ENCODE measurements at places on chromosomes 11 and 22.
A peak's percentile ranks its signal among the peaks of the same experiment; 100 is the strongest.

DNA sequence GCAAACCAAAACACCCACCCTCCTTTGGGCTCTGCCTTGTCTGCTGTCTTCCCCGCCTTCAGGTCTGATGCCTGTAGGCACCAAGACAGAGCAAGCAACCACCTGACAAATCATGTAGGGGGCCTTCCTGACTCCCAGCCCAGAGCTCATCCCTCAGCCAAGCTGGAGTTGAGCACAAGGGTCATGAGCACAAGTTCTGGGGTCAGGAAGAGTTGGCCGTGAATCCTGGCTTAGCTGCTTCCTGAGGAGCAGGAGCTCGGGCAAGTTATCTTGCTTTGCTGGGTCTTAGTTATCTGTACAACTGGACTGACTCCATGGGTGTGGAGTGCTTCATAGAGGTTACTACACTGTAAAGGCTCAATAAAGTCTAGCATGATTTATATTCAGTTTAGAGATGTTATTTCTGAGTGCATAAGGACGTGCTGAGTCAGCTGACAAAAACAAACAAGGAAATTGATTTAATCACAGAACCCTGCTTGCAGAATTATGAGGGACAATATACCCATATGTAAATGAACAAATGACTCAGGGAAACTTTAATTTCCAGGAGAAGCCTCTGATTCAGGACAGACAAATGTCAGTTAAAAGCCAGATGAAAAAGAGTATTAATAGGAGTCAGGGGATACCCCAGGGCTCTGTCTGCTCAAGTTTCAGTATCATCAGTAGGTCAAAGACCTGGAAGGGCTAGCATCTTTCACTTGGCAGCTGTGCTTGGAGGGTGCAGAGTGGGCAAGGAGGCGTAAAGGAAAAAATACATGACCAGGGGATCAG is 15.0 kb upstream of the APOA1 start:
- peak overlapping the region; percentile 55 for H3K27ac ChIP-seq
- H3K4me1 ChIP-seq, result peaks cover 16% of the 10 kb centered on the region
- H3K4me3 ChIP-seq, result no peak overlapping the region

GRCh38 chr11:128628686-128629085 is 41.3 kb upstream of the ETS1 start:
- H3K36me3 ChIP-seq, result no peaks in the 10 kb centered on the region
- H3K27me3 ChIP-seq, result no peaks in the 10 kb centered on the region
- H3K4me1 ChIP-seq, result no peaks in the 10 kb centered on the region
- DNase-seq, result no peak
- H3K4me3 ChIP-seq, result no peak overlapping the region

DNA sequence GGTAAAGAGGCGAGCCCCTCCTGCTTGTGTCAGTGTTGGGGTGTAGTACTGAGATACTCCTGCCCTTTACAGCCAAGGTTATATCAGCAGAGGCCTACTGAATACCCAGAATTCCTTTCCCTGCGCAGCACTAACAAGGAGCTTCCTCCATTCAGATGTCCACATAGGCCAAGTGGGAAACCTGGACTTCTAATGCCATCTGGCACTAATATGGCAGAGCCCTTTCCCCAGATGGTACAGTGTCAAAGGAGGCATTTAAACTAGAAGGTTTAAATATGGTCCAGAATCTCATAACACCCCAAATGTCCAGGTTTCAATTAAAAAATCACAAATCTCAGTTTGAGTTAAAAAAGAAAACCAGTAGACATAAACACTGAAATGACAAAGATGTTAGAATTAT is 68.8 kb downstream of the USP47 start:
- H3K27me3 ChIP-seq, result no peaks in the 10 kb centered on the region
- DNase-seq, result no peak
- H3K27ac ChIP-seq, result peak overlapping the region; percentile 98
- H3K4me3 ChIP-seq, result no peak overlapping the region

DNA sequence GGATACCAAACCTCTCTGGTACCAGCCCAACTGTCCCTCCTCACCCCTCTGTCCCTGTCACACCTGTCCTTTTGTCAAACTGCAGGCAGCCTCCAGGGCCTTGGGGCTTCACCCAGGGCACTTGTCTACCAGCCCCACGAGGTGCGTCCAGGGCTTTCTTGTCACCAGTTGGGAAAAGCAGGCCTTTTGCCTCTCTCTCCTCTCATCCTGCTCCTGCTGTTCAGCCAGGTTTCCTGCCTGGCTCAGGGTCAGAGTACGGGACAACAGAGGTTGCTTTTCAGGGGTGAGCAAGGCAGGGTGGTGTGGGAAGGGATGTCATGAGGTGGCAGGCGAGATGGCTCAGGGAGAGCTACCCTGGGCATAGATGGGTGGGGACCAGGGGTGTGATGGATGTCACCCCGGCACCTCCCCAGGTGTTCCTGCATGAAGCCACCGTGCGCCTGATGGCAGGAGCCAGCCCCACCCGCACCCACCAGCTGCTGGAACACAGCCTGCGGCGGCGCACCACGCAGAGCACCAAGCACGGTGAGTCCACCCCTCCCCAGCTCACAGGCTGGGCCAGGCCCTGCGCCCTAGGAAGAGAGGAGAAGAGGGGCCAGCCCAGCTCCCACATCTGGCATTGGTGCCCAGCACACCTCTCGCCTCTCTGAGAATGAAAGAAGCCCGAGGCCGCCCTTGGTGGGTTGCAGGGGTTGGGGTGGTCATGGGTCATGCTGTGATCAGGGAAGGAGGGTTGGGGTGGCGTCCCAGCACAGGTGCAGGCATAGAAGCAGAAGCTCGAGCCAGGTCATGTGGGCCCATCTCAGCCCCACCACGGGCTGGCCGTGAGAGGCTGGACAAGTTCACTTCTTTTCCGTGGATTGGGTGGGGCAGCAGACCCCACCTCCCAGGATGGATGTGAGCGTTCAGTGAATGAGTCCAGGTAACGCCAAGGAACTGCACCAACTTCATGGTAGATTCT is 10.1 kb downstream of the SHISA8 start:
- H3K27me3 ChIP-seq, result peaks cover 5% of the 10 kb centered on the region
- no peak overlapping the region for H3K4me3 ChIP-seq
- no peak overlapping the region for H3K27ac ChIP-seq
- no peak for DNase-seq
- H3K36me3 ChIP-seq, result peaks cover 24% of the 10 kb centered on the region

DNA sequence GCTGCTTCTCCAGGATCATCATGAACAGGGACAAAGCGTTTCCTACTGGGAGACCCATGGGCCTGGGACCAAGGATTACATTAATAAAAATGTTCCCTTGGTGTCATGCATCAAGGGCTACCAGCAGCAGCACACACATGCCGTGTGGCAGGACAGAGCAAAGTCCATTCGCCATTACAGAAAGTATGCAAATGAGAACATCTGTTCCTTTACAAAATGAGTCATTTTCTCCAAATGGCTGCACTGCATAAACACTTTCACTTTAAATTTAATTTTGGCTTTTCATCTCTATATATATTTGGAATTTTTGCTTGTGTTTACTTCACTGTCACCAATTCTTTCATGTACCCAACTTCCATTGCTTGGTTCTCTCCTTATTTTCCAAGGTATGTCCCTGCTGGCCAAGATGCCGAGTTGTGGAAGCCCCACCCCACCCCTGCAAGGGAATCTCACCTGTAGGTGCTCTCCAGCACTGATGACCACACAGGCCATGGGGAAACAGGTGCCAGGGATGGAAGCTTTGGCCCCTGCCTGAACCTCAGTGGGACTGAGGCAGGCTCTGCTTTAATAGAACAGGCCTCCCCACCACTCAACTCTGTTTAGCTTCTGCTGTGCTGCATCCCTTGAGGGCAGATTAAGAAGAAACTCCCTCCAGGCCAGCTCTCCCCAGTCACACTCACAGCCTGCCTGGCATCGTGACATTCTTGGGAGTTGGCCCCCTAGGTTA is 15.6 kb upstream of the GNAZ start:
- no peak for DNase-seq
- no peak overlapping the region for H3K27ac ChIP-seq
- no peaks in the 10 kb centered on the region for H3K27me3 ChIP-seq
- H3K4me1 ChIP-seq, result no peaks in the 10 kb centered on the region
- H3K36me3 ChIP-seq, result no peaks in the 10 kb centered on the region
- no peak overlapping the region for H3K4me3 ChIP-seq

DNA sequence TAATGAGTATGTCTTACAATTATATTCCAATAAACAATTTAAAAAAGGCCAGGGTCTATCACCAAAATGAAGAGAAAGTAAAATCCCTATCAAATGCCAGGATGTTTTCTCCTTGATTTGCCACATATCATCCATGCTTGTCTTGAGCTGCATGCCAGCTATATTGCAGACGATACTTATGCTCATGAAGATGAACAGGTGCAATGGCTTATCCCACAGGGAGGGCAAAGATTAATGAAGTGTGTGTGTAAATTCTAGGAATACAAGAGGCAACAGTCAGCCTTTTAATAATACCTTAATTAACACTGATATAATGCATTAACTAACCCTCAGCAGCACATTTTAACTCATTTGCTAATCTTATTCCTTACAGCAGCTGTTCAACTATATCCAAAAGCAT is 850.5 kb downstream of the KCNA4 start:
- no peaks in the 10 kb centered on the region for H3K27me3 ChIP-seq
- peaks cover 6% of the 10 kb centered on the region for H3K4me1 ChIP-seq
- H3K27ac ChIP-seq, result no peak overlapping the region
- H3K4me3 ChIP-seq, result no peak overlapping the region
- no peak for DNase-seq

GRCh38 chr11:81989093-81989492 is 744.6 kb downstream of the FAM181B start:
- no peak overlapping the region for H3K27ac ChIP-seq
- H3K27me3 ChIP-seq, result no peaks in the 10 kb centered on the region
- no peak overlapping the region for H3K4me3 ChIP-seq
- no peaks in the 10 kb centered on the region for H3K4me1 ChIP-seq
- H3K36me3 ChIP-seq, result no peaks in the 10 kb centered on the region

- peak; percentile 10 for DNase-seq
- H3K36me3 ChIP-seq, result no peaks in the 10 kb centered on the region
- no peaks in the 10 kb centered on the region for H3K4me1 ChIP-seq
- H3K27ac ChIP-seq, result no peak overlapping the region
- H3K4me3 ChIP-seq, result no peak overlapping the region
These were observed 27.6 kb upstream of the EXPH5 start for GRCh38 chr11:108620958-108621772.

DNA sequence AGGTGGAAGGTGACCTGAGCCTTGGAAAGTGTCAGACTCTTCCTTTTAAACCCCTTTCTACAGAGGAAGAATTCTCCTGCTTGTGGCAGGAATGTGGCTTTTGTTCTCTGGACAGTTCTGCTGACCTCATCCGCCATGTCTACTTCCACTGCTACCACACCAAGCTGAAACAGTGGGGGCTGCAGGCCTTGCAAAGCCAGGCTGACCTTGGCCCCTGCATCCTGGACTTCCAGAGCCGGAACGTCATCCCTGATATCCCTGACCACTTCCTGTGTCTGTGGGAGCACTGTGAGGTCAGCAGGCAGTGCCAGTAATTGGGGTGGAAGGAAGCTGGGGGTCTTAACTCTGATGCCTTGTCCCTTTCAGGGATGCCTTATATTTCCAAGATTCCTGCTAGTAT is 9.3 kb downstream of the HINFP start:
- H3K4me3 ChIP-seq, result no peak overlapping the region
- peaks cover 40% of the 10 kb centered on the region for H3K36me3 ChIP-seq
- DNase-seq, result peak; percentile 43
- H3K27ac ChIP-seq, result no peak overlapping the region
- H3K27me3 ChIP-seq, result no peaks in the 10 kb centered on the region

Measured in IMR-90 (cell line).